Brain microvascular endothelial cell (primary cell): ENCODE measurements at places on chromosomes 13 and 19.

DNA sequence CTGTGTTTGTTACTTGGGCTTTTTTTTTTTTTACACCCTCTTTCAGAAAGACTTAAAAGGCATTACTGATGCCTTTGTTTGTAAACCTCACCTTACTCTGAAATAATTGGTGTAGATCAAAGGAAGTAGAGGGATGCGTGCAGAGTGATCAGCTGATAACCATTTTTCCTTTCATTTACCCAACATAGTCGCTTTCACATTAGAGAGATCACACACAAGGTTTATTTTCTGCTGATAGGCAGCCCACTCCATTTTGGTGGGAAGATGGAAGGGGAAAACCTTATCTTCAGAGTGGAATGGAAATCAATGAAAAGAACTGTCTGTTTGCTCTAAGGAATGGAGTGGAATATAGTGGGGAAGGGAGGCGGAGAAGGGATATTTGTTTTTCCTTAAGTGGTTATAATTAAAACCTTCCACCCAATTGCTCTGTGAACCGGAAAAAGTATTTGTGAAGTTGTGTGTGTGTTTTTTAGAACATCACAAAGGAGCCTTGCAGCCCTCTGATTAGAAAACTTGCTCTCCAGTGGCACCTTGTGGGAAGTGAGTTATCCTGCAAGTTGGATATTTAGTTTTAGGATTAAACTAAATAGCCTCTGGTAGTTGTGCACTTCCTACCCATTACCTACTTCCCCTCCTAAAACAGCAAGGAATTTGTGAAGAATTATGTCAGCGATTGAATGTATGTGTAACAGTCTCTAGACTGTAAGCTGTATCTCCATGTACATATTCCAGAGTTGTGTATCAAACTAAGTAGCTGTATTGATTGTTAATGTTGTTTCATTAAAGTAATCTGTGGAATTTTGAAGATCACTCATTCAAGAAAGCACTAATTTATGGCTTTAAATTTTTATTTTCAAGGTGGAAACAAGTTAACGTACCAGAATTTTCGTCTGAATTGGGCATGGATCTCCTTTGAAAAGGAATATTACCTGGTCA is 76.8 kb downstream of the FREM2 start:
- DNase-seq: peak; percentile 28

DNA sequence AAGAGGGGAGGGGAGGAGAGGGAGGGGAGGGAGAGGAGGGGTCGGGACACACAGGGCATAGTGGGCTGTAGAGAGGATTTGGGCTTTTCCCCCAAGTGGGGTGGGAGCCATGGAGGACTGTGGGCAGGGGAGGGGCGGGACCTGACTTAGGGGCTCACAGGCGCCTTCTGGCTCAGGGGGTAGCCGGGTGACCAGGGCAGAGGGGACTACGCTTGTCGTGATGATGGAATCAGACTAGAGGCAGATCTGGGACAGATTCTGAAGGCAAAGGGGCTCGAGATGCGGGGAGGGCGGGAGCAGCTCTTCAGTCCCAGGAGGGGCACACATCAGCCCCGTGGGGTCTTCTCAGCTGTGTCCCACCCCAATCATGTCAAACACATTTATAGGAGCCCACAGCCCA is 13.5 kb downstream of the NDUFA11 start:
- DNase-seq: no peak

DNA sequence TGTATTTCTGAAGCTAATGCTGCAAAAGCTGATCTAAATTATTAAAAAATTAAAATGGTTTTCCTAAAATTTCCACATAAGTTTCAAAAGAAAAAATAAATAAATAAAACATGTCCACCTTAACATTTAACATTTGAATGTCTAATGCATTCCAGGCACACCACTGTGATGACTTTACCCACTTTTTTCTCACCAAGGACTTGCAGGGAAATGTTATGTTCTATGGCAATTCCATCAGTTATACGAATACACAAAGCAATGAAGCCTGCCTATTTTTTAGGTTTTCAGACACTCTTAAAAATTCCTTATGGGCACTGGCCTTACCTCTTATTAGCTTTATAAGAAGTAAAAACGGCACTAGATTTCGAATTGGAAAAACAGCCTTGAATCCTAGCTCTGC is 10.2 kb downstream of the TSC22D1 start:
- no peak for DNase-seq

- no peak for DNase-seq
Measured at GRCh38 chr19:13301627-13302334, 151.6 kb downstream of the IER2 start.

GRCh38 chr19:47057328-47057727 is 8.9 kb upstream of the TMEM160 start:
- peak; percentile 56 for DNase-seq

- DNase-seq: no peak
Measured at GRCh38 chr19:3733549-3734309, 25.5 kb downstream of the TJP3 start.

- DNase-seq: peak; percentile 4
Measured at GRCh38 chr19:35587321-35587720, 1.3 kb downstream of the PMIS2 start.

DNA sequence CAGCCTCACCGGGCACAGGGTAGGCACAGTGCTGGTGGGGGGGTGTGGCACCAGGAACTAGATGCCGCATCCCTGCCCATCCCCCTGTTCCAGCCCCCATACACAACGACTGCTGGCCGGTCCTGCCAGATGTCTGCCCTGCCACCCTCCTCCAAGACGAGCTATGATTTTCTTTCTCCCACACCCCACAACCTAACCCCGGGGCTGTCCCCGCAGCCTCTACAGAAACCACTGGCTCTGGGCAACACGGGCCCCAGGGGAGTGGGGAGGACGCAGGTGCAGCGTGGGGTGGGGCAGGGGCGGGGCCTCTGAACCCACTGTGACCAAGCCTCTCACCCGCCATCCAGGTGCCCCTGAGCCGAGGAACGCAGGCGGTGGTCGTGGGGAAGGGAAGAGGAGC is 15.5 kb downstream of the PGLS start:
- DNase-seq: no peak

- no peak for DNase-seq
Measured at GRCh38 chr19:20060282-20060681, 17.5 kb upstream of the ZNF90 start.

DNA sequence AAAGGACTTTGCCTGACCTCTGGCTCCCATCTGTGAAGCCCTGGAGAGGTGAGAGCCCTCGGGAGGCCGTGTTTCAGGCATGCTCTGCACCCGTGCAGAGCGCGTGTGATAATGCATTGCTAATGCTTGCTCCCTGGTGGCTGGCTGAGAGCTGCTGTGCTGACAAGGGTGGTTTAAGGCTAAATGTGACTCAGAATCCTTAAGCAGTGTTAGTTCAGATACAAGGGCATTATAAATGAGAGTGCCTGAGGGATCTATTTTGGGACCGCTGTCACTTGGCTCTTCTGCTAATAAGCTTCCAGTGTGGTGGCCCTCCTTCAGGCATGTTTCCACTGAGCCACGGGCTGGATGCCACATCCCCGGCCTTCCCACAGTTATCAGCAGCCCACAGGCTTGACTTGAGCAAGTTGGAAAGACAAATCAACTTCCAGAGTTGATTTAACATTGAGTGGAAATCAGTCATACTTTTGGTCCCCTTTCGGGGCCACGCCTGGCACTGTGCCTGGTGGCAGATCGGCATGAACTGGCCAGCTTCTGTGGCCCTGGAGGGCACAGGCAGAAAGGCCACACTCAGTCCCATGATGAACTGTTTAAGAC is 17.0 kb downstream of the ALOX5AP start:
- peak; percentile 41 for DNase-seq

GRCh38 chr19:47377801-47378200 is 28.7 kb downstream of the DHX34 start:
- DNase-seq: no peak

GRCh38 chr19:45166723-45167252 is 6.0 kb upstream of the NKPD1 start:
- DNase-seq: no peak

DNA sequence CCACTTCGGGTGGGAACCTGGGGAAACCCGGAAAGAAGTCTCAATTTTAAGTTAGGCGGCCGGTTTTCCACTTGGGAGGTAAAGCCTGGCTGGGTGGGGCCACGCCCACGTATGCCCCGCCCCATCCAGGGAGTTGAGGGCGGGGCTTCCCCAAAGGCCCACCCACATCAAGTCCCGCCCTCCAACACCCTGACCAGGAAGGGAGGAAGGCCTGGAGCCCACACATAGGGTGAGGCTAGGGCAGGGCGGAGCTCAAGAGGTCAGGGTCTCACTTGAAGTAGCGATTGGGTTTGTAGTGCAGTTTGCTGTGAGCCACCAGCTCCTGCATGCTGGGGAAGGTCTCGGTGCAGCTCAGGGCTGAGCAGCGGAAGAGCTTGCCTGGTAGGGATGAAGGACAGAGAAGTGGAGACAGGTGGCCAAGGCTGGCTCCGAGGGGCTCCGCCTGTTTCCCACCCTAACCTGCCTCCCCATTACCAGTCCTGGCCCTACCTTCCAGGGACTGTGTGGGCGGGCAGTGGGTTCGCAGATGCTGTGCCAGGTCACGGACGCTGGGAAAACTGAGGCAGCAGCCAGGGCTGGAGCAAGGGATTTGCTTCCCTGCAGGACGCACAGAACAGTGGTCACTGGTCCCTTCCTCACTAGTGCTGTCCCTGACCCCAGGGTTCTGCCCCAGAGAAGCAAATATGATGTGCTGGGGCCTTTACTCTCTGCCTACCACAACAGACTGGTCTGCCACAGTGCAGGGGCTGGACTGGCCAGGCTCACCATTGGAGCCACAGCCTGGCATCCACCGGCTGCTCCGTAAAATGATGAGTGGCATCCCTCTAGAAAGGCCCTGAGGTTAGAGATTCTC is 1.6 kb downstream of the ZNF414 start:
- no peak for DNase-seq
